ENCODE measurements at places on chromosomes 6 and 20.

DNA sequence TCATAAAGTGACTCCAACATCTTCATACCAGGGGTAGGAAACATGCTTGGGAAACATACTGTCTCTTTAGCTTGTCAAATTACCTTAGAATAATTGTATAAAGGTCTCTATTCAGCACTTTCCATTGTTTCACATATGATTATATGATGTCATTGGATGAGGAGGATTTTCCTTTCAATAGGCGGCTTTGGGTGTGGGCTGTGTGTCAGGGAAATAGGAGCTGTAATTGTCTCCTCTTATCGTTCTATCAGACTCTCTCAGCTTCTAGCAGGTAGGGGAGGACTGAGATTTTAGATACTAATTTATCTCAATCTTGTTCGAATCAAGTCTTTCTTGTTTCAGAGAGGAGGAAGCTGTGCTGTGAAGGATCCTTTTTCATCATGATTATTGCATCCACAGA lies 179.4 kb upstream of the OLIG3 start:
- peak; percentile 22 for DNase-seq

DNA sequence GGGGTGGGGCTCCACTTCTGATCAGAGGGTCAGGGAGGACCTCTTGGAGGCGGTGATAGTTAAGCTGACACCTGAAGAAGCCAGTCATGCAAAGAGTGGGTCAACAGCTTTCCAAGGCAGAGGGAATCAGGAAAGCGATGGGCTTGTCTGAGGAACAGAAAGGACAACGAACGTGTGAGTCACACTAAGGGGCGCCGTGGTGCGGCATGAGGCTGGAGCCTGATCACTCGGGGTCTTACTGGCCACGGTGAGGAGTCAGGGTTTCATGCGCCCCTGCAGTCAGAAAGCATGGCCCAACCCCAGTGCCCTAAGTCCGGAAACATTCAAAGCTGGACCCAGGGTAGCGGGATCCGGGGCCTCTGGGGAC lies 50.6 kb upstream of the SLC32A1 start:
- DNase-seq: peak; percentile 34

DNA sequence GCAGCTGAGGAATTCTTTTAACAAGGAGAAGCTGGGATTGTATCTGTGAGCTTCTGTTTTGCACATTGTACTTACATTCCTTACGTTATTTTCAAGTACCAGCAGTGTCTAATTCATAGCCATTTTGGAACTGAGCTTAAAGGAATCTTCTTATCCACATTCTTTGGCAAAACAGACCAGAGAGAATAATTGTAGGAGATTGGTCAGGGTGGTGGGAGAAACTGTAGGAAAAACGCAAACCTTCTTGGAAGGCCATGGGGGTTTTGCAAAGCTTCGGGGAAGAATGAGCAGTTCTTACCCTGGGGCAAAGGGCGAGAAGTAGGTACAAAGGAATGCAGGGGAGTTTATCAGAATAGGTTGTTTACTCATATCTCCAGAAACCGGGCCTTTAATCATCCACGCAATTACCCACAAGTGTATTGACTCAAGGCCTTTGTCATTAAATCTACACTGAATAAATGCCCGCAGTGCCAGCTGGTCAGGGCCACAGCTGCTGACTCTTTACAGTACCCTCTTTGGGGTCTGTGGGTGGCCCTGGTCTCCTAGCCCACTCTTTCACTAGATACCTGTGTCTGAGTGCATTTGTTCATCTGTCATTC lies 39.6 kb upstream of the SPTLC3 start:
- no peak for DNase-seq

GRCh38 chr6:79570129-79571029 lies 33.1 kb upstream of the LCA5 start:
- peak; percentile 76 for DNase-seq

DNA sequence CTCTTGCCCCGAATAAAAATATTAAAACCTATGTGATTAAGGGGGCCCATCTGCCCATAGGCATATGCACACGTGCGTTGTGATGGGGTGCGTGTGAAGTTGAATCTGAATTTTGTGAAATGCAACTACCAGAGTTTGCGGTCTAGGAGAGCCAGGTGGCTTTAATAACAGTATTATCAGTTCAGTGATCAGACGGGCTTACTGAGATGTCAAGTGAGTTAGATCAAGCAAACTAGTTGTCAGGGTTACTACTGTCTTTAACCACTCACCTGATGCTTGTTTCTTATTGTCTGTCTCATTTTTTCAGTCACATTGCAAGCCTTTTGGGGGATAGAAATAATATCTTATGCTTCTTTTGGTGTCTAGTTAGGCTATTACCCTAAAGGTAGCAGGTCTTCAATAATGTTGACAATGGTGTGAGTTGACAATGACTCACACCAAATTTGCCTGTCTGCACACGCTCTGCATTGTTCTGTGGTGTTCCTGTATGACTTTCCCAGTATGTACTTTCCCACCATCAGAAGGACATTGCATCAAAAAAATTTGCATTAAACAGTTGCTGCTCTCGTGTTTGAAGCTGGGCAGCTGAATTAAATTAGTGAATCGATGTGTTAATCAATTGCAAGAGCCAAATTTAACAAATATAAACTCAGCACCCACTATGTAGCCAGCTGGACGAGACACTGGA lies 103.1 kb upstream of the NAA20 start:
- peak; percentile 52 for DNase-seq

GRCh38 chr6:142744836-142745235 lies 200.1 kb downstream of the HIVEP2 start:
- DNase-seq: no peak

DNA sequence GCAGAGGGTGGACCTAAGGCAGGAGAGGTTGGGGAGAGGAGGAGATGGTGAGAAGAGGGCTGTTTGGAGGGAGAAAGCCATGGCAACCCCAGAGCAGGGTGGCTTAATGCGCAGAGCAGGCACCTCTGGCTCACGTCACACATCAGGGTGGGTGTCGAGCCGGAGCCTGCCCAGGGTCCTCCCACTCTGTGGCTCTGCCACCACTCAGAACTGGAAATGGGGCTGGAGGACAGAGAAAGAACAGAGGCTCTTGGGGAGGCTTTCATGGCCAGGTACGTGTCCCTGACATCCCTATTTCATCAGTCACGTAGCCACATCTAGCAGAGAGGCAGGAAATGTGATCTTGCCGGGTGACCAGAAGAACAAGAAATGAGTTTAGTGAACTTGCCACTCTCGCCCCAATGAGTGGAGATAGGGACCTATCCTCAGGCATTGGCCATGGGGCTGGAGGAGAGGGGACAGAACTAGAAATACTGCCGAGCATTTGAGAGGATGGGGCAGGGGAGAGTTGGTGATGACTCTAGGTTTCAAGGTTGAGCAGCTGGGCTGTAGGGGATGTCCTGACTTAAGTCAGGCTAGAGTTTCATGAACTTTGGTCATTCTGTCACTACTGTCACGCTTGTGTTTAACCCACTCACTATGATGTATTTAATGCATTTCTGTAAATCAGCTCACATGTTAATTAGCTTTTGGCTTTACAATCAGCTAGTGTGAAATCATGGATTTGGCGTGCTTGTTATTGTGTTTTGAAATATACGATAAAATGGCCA lies 52.7 kb downstream of the CDH26 start:
- DNase-seq: no peak

GRCh38 chr6:18667612-18668011 lies 280.5 kb downstream of the RNF144B start:
- DNase-seq: no peak

DNA sequence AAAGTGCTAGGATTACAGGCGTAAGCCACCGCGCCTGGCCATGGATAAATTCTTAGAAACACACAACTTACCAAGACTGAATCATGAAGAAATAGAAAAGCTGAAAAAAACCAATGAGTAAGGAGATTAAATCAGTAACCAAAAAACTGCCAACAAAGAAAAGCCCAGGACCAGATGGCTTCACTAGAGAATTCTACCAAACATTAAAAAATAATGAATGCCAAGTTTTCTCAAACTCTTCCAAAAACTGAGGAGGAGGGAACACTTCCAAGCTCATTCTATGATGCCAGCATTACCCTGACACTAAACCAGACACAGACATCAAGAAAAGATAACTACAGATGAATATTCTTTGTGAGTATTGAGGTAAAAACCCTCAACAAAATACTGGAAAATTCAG lies 44.3 kb downstream of the USP49 start:
- no peak for DNase-seq

GRCh38 chr6:157226761-157227160 lies 96.6 kb downstream of the TMEM242 start:
- DNase-seq: no peak

DNA sequence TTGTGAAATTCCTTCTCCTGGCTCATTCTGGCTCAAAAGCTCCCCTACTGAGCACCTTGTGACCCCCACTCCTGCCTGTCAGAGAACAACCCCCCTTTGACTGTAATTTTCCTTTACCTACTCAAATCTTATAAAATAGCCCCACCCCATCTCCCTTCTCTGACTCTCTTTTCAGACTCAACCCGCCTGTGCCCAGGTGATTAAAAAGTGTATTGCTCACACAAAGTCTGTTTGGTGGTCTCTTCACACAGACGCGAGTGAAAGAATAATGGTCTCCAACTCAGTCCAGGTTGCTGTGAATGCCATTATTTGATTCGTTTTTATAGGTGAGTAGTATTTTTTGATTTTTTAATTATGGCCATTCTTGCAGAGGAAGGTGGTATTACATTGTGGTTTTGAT lies 414.1 kb upstream of the FKBP1C start:
- DNase-seq: no peak

GRCh38 chr20:60255415-60255814 lies 297.2 kb downstream of the CDH26 start:
- peak; percentile 67 for DNase-seq

DNA sequence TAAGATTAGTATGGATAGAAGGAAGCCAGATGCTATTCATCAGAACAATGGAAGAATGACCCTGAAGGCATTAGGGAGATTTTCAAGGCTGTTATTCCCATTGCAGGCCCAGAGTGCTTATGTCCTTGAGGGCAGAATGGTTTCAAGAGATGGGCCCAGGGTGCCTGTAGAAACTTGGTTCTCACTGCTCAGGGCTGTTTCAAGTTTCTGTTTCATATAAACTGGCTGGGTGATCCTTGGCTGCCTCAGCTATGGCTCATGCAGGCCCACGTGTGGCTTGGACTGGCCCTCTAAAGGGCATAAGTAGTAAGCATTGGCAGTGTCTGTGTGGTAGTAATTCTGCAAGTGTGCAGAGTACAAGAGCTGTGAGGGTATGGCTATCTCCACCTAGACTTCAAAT lies 540.9 kb upstream of the MAN1A1 start:
- DNase-seq: no peak

DNA sequence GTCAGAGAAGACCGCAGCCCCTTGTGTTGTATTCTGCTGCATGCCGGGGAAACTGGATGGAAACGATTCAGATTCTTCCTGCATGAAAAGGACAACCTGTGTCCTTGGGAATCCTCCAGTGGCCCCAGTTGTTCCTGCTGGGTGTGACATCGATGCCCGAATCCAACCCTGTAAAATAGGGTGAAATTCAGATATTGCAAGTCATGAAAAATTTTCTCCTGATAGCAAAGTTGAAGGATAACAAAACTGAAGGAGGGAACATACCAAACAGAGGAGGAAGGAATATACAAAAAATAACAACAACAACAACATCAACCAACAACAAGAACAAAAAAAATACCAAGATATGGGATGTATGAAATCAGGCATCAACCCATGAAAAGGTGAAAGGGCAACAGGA lies 28.3 kb upstream of the HLA-E start:
- DNase-seq: no peak

DNA sequence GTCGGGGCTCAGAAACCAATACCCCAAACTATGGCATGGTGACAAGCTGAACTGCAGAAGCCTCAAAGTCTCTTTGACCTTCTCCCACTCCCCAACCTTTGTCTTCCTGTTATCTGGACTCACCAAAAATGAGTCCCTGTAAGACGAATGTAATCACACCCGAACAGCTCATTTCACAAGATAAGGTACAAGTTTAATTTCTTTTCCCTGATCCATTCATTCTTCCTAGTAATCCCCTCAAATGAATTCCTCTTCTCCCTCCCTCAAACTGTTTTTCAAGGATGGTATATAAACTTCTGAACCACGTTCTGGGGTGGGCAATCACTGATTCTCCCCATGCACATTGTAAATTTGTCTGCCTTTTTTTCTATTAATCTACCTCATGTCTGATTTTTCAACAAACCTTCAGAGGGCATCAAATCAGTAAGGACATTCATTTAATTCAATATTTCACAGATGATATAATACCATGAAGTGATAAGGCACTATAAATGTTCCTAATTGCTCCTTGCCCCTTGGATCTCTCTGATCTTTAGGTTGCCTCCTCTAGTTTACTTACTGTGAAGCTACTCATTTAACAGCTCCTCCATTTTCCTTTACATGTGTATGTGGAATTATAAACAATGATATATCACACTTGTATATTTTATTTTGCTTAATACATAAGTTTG lies 77.2 kb downstream of the OR2B2 start:
- DNase-seq: no peak

DNA sequence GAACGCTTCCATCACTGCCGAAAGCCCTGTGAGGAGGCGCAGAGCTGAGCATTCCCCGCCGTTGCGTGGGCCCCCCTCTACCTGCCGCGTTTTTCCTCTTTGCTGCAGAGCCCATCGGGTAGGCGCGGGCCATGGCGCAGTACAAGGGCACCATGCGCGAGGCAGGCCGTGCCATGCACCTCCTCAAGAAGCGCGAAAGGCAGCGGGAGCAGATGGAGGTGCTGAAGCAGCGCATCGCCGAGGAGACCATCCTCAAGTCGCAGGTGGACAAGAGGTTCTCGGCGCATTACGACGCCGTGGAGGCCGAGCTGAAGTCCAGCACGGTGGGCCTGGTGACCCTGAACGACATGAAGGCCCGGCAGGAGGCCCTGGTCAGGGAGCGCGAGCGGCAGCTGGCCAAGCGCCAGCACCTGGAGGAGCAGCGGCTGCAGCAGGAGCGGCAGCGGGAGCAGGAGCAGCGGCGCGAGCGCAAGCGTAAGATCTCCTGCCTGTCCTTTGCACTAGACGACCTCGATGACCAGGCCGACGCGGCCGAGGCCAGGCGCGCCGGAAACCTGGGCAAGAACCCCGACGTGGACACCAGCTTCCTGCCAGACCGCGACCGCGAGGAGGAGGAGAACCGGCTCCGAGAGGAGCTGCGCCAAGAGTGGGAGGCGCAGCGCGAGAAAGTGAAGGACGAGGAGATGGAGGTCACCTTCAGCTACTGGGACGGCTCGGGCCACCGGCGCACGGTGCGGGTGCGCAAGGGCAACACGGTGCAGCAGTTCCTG lies 693 bp downstream of the FAM50B start:
- peak; percentile 68 for DNase-seq

- DNase-seq: no peak
These were observed 112.1 kb downstream of the TOX2 start for GRCh38 chr20:44026647-44027342.

GRCh38 chr6:38527371-38527770 lies 112.4 kb downstream of the BTBD9 start:
- DNase-seq: no peak

DNA sequence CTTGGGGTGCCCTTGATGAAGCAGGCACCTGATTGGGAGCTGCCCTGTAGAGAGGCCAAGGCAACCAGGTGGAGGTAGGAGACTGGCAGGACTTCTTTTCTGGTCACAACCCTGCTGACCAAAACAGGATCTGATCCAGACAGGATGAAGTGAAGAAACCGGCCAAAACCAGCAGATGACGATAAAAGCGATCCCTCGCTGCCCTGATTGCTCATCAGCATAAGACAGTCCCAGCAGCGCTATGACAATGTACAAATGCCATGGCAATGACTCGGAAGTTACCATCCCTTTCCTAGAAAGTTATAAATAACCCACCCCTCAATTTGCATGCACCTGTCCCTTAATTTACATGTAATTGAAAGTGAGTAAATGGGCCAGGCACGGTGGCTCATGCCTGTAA lies 88.4 kb upstream of the PDE10A start:
- no peak for DNase-seq
